Ovary (tissue), 10 donors: ENCODE measurements at places on chromosomes 6 and 20.

DNA sequence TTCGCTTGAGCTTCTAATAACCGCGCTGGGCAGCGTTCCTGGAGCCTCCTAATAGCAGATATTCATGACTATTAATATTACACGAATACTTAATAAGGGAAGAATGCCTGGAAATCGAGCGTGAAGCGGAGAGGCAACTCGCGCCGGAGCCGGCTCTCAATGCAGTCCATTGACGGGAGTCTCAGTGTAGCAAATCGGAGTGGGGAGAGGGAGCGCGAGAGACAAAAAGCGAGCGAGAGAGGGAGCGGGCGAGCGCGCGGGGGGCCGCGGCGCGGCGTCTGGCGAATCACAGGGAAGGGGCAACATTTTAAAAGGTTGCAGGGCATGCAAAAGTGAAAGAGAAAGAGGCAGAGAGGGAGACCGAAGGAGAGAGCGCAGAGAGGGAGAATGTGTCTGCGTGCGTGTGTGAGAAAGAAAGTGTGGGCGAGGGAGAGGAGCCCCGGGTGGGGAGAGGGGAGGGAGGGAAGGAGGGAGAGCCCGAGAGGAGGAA lies 2.9 kb downstream of the TFAP2A start:
- peak; percentile 29 for DNase-seq

DNA sequence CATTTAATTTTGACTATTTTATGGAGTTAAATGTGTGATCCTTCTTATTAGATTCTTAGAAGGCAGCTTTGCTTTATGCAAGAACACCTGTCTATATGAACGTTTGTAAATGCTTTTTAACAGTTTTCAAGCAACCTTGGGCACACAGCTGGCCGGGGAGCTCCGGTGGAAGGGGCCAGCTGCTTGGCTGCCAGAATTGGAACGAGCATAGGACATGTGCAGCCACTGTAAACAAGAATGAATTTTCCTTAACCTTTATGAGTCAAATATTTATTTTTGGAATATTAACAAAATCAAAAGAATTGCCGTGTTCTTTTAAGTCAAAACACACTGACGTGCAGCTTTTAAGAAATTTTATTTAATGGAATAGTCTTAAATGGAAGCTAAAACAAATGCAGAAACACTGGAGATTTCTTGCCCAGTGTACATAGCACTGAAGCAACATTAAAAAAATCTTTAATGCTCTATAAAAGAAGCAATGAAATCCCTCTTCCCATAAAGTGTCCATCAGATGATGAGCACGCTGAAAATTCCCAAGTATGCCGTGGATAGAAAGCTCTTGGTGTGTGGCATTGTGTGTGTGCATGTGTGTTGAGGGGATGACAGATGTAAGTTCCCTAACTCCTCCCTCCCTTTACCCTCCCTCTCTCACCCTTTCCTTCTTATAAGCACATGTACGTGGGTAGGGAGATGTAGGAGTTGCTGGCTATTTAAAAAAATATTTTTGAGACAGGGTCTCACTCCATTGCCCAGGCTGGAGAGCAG lies 208.9 kb upstream of the EXOC2 start:
- DNase-seq = no peak

DNA sequence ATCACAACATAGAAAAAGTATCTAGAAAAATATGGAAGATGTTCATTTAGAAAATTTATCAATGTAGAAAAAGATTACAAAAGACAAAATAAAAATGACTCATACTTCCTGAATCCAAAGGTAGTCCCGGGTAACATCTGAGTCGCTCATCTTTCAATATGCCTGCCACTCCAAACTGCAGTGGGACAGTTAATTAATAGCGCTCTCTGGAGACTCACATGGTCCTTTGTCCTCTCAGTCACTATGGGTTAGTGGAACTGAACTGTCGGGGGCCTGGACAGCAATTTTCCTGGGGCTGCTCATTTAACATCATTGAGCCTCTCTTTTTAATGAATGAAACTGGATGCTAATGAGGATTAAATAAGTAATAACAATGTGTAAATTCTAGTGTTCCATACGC lies 103.4 kb downstream of the MAP3K4 start:
- no peak for DNase-seq

DNA sequence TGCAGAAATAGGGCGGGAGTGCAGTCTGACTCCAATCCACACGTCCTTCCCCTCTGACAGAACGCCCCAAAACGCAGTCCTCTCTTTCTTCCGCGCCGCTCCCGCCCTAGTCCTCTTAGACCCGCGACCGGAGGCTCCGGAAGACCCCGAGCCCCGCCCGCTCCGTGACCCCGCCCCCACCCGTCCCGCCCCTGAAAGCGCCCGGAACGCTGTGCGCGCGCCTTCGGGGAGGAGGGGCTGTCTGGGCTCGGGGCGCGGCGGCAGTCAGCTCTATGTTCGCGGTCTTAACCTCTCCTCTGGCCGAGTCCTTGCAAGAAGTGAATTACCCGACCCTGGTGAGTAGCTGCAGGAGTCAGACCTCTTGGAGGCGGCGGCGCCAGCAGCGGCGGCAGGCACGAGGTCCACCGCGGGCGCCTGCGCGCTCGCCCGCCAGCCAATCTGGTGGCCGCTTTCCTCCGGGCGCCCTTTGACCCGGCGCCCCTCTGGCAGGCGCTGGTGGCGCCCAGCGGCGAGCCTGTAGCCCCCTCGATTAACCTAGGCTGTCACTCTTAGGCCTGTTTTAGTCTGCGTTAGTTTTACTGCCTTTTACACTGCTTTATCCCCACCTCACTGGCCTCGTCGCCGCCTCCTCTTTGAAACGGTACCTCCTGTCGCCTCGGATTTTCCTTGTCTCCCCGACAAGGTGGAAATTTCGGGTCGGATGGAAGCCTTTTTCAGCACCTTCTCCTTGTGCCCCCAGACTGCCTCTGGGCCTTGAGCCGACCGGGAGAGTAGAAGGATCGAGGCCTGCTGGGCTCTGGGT lies at the start of gene MANEA:
MANEA (plus strand) TSS at position 232 of the 802 bp plus-strand sequence. CDS start 8,905 bp downstream, outside the sequence.
- peak; percentile 83 for DNase-seq

DNA sequence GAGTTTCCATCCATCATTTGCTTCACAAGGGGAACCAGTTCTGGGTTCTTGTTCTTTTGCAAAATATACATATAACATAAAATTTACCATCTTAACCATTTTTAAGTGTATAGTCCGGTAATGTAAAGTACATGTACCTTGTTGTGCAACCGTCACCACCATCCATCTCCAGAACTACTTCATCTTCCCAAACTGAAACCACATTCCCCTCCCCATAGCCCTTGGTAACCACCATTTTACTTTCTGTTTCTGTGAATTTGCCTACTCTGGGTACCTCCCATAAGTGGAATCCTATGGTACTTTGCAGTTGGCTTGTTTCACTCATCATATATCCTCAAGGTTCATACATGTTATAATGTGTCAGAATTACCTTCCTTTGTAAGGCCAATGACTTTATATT lies 70.3 kb upstream of the DSP start:
- DNase-seq = no peak
